Fibroblast of the conjunctiva (primary cell): ENCODE measurements at places on chromosomes 2 and 18.

DNA sequence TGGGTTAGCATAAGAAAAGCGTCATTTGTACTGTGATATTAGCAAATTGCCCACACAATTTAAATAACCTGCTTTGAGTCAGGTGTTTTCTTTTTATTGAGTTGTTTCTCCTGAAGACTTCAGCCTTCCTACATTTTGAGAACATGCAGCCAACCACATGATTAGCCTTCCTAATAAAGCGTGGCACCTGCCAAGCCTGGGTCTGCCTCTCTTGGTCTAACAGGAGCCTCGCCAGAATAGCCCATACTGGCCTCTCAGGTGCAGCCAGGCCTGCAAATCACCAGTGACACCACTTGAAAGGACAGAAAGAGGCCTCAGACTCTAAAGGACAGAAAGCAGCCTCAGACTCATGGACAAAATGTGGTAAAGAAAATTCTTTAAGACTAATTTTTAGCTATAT, 653.8 kb downstream of the BCL11A start:
- no peak for DNase-seq

- no peak for DNase-seq
Observed at GRCh38 chr2:55885944-55886281, 37.7 kb downstream of the EFEMP1 start.

- DNase-seq = no peak
Observed at GRCh38 chr2:174600349-174600748, 2.7 kb upstream of the WIPF1 start.

DNA sequence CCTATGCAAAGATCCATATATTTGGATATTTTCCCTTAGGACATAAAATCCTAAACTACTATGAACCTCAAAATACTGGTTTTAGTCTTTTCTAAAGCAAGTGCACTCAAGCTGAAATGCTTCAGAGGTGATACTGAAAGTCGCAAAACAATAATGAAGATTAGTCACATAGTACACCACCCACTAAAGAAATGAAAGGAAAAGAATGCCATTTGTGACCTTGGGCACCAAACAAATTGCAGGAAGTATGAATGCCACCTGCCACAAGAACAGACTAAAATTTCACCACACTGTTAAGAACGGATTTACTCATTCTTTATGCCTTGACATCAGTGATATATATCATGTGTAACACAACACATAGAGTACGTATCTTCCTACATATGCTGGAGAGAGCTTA, 161.5 kb downstream of the ZNF521 start:
- no peak for DNase-seq

DNA sequence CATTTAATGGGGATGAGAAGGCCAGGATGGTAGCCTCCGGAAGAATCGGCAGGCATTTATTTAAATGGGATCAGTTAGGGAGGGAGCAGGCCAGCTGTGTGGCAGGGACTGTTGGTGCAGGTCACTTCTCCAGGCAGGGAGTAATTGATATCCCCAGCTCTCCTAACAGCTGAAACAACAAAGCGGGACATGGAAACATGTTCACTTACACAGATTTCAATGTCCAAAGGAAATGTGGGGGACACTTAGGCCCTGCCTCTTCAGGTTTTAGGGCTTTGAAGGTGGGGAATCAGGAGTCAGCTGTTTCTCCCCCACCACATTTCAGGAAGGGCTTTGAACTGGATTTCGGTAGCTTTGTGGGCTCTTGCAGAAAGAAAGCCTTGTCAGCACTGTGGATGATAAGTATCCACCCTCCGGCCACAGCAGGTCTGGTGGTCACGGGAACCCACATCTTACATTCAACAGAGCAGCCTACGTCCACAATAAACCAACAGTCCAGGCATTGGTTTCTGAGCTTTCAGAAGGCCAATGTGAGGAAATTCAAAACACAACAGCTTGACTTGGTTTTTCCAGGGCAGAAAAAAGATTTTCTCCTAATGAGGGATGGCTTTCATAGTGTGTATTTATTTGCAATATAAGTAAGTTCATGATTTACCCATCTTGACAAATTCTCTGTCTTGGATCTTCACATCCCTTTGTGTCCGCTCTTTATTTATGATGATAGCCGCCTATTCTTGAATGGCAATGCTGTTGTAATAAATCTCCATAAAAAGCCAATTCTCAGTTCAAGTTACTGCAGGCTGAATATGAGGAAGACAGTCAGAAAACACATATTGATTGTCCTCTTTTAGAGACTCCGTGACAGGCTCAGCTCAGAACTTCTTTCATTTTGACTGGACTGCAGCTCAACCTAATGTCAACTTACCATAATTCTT, 96.6 kb upstream of the NRP2 start:
- no peak for DNase-seq

DNA sequence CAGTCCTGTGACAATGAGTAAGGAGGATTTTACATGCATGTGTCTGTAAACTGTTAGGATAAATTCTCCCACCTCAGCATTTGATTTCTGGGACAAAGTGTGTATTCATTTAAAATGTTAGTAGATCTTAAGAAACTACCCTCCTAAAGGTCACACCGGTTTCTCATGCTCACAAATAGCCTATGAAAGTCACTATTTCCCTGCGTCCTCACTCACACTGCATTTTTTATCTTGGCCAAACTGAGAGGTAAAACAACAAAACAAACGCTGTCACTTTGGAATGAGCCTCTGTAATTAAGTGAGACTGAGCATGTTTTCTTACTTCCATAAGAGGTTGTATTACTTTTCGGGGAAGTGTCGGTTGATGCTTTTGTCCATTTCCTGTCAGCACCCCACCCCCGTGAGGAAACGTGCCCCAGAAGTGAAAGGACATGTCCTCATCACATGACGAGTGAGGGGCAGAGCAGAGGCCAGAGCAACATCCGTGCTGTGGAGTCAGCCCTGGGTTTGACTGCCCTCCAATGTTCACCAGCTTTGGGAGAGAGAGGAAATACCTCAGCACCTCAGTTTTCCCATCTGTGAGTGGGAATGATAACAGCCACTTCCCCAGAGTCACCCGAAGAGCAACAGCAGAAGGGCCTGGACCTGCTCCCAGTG, 3.1 kb downstream of the GYPC start:
- no peak for DNase-seq

DNA sequence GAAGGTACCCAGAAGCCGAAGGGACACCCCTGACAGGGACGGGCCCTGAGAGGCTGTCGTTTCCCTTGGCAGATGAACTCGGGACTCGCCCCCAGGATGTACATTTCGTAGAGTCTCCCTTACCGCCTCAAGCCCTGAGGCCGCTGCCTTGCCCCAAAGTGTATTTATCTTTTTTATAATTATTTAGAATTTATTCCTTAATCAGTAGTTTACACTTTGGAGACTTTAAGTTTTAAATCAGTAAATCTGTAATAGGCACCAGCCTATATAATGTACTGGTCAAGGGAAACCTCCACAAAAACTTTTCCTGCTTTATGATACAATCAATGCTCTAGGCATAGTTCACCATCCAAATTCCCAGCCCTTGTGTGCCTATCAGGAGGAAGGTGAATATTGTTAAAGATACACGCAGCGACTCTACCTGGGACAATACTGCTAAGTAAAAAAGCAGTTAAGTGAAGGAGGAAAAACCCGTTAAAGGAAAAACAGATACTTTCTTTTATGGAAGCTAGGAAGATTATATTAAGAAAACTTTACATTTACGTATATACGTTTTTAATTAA, 848 bp downstream of the VRK2 start:
- DNase-seq = no peak

DNA sequence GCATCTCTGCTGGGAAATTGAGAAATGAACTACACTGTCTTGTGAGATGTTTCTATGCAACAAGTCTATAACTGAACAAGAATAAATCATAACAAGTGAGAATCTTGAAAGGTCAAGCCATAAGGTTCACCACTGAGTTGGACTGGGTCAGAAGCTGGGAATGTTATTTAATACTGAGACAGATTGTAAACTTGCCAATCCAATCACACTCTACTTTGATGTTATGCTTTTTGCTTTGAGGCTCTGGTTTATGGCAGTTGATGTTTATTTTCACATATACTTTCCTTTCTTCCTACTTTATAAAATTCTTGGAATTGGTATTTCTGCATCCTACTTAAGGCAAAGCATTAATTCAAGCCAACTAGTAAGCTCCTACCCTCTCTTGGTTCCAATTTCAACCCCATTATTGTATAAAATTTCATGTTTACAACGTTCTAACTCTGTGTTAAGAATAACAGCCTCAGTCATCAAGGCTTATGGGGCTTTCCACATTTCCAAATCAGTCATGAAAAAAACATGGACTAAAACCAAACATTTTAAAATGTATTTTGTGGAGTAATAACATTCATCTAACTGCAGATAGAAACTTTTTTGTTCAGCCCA, 533.4 kb downstream of the NYAP2 start:
- no peak for DNase-seq

DNA sequence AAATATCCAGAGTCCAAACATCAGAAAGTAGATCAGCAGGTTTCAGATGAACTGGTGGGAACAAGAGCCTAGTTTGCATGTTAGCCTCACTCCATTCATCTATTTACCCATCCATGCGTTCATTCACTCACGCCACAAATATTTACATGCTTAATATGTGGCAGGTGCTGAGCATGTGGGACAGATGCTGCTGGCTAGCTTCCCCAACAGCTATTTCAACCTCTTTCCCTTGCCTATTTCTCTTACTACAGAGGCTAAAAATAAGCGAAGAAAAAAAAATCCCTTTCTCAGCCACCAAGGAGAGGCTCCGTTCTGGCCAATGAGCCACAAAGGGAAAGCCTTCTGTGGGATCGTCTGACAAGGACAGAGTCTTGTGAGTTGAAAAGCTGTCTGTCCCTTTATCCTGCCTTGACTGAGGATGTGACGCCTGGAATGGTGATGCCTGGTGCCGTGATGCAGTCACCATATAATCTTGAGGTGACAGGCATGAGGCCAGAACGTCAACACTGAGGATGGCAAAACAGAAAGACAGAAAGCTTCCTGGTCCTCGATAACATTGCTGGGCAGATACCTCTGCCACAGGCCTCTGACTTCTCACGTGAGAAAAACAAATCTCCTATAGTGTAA, 78.2 kb downstream of the KCTD1 start:
- no peak for DNase-seq
